ENCODE measurements at places on chromosomes 5 and 9. TPM values are rescaled to one million over a fixed set of nuclear protein-coding genes. Genes with fewer than 3 reads are reported as not detected.

SPINK7 gene
- not detected for total RNA-seq

GRCh38 chr9:7756088-7756487 lies 43.5 kb downstream of the DMAC1 start:
- DNase-seq, result no peak

GRCh38 chr5:89080467-89081116 lies 197.6 kb upstream of the MEF2C start:
- DNase-seq, result no peak

- DNase-seq, result no peak
Observed at GRCh38 chr9:71830929-71831328, 62.6 kb upstream of the CEMIP2 start.

OR1J2 gene
- not detected for total RNA-seq

AHRR gene
- total RNA-seq, result 4.5 TPM

SLC2A8 gene
- total RNA-seq, result 15.1 TPM

NACC2 gene
- 41.4 TPM for total RNA-seq

PCDHB11 gene
- 2.0 TPM for total RNA-seq

DNA sequence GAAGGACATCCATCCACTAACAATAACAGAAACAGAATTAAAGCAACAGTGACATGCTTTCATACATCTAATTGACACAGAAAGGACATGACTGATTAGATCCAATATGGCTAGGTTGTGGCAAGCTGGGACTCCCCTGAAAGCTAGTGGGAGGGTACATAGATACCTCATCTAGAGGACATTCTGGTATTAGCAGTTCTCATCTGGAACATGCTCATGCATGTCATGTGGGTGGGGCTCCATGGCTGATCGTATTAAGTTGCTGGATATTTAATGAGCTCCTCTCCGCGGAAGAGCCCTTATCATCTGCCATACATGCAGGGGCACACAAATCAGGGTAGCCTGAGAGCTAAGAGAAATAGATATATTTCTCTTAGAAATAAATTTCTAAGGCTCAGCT lies 358.9 kb downstream of the ICE1 start:
- no peak for DNase-seq

ADAMTS6 gene
- total RNA-seq, result 1.3 TPM

GRCh38 chr5:176466245-176466871 lies 18.2 kb downstream of the FAF2 start:
- no peak for DNase-seq

EQTN gene
- total RNA-seq, result not detected

GRCh38 chr9:123406691-123407216 lies 50.8 kb downstream of the CRB2 start:
- DNase-seq, result no peak

- DNase-seq, result no peak
Observed at GRCh38 chr9:135342206-135343130, 137.1 kb upstream of the PPP1R26 start.

DNA sequence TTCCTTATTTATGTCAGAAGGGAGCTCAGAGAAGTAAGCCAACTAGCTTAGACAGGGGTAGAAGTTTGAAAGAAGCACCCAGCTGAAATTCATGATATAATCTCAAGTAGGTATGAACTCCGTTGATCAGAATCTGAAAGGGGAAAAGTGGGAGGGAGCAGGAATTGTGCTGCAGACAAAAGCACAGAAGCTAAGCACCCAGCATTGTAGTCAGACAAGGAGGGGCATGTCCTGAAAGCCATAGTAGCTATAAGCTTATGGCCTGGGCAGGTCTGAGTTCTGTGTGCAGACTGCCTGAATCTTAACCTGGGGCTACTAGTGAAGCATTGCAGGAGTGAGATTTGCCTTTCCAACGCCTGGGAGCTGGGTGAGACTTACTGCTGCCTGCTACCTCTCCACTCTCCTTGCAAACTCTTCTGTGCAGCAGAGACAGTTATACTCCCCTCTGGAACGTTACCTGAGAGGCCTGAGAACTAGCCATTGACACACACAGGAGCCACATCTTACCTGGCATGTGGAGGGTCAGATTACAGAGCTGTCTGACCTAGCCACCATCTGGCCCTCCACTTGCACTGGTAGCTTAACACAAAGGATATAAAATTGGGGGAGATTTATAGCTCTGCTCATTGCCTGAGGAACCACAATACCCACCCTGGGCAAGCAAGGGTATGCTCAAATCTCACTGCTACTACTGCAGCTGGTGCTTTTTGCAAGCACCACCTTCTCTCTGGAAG lies 9.8 kb upstream of the CYLC2 start:
- no peak for DNase-seq

- DNase-seq, result no peak
Observed at GRCh38 chr9:100486479-100487176, 13.7 kb downstream of the TMEFF1 start.

DNA sequence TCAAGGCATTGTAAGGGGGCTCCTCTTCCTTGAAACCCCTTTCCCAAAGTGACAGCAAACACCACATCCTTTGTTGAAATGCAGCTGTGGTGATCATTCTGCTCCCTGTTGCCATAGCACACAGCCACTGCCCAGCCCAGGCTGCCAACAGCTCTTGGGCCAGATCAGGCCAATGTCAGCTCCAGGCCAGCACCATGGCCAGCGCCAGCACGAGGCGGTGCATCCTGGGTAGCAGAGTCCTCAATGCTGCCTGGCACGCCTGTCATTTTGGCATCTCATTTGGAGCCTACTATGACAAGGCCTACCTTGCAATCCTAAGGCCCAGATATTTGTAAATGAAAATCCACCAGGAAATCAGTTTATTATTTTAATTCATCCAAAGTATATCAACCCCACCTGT lies 390.6 kb downstream of the DNAH5 start:
- DNase-seq, result no peak

PCDHGB2 gene
- 3.1 TPM for total RNA-seq

- no peak for DNase-seq
Observed at GRCh38 chr5:2525351-2525750, 226.1 kb downstream of the IRX2 start.

DNA sequence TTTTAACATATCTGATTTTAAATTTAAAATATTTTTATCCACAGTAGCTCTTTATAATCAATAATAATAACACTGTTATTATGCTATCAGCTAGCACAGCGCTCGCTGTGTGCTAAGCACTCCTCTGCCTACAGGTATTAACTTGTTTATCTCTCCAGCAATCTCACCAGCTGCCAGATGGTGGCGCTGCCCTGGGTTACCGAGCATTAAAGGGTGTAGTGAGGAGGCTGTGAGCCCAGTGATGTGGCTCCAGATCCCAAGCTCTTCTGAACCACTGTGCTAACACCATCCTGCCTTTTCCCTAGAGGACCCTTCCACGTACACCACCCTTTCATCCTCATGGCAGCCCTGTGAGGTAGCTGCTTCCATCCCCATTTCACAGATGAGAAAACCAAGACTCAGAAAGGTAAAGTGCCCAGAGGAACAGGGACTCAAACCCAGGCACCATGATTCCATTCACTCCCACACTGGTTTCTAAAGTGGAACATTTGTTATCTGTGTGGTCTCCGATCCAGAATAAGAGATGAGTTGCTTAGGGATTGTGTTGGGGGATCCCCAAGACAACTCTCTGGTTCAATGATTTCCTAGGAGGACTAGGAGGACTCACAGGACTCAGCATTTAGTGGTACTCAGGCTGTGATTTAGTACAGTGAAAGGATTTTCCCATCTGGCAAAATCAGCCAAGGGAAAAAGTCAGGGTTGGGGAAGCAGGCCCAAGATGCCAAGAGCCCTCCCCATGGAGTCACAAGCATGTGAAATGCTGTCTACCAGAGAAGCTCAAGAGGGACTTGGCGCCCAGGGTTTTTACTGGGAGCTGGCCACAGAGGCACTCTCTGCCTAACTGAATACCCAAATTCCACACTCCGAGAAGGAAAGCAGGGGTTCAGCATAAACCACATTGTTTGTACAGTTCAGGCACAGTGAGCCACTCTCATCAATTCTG lies 7.0 kb downstream of the IGFBPL1 start:
- DNase-seq, result no peak

DNA sequence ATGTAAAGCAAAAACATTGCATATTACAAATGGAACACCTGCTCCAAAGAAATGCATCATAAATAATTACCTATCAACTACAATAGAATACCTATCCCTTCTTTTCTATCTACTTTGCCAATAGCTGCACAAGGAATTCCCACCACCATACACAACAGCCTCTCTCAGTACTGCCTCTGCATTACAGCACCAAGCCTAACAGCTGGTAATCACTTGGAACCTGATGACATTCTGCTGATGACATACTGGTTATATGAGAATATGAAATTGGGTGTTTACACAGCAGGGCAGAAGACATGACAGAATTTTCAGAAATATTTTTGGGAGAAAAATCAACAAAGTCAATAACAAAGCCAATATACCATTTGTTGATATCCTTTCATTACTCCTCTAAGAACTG lies 43.2 kb downstream of the PSMB7 start:
- no peak for DNase-seq

- no peak for DNase-seq
Observed at GRCh38 chr5:4384649-4385048, 755.5 kb upstream of the ADAMTS16 start.

DNA sequence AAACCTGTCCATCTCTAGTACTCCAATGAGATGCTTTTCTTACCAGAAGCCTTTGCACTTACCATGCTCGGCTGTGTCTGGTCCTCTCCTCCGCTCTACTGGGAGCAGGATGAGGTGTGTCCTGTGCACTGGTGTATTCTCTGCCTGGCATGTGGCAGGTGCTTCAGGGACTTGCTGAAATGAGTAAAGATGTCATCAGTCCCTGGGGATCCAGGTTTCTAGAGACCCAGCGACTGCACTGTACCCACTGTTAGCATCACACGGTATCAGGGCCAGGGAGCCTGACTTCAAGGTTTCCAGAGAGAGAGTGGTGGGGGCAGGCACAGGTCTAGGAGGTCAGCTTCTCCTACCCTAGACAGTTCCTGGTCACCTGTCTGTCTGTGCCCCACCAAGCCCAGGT lies 10.5 kb downstream of the PTTG1 start:
- DNase-seq, result no peak

DNA sequence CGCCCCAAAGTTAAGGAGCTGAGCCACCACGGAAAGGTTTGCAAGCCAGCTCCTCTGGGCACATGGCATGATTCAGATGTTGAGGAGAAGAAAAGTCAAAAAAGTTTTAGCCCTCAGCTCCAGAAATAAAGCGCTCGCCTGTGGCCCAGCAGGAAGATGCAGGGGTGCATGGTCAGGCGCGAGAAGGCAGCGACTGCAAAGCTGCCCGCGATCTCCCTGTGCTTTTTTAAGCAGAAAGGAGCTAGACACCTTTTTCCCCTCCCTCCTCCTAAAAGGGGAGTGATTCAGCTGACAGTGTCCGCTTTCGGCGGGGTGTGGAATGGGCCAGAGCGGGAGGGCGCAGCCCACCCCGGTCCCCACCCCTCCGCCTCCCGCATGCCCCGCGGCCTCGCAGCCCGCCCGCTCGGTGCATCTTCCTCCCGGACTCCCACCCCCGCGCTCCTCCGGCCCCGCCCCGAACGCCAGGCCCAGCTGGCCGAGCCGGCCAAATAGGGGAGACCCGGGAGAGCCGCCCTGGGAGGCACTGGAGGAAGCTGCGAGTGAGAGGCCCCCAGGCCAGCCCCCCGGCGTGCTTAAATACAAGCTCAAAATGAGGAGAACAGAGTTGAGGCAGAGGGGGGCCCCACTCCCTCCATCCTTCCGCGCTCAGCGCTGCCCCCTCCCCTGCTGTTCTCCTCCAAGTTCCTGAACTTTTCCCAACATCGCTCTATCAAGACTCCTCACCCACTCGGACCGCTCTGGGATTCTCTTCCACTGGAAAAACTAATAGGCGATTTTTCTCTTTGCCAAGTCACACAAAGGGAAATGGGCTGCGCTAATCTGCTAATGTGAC lies at the start of gene ADAMTS12:
Gene ADAMTS12 (minus strand): TSS at position 203 of the 832 bp plus-strand sequence. CDS start 134 bp downstream, at position 69.
- no peak for DNase-seq

- no peak for DNase-seq
Observed at GRCh38 chr5:127863610-127864395, 160.6 kb downstream of the CCDC192 start.

DNA sequence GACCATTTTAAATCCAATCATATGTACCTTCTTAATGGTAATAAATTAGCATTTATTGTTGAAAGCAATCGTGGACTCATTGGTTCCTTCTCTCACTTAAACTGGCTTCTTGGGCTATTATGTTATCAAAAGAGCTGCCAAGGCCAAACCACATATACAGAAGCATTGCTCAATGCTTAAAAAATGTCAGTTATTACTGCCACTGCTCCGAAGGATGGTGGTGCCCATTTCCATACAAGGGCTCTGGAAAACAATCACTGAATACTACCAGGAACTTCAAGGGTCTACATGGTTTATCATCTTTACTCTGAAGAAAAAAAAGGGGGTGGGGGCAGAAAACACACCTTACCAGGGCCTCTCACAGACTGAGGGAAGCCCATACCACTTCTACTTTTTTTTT lies 104.3 kb downstream of the GNAQ start:
- DNase-seq, result no peak

FOXD4L4 gene
- not detected for total RNA-seq

All from mesenteric fat pad (tissue), 1 donor.